ENCODE measurements at places on chromosomes 16 and 17. TPM values are rescaled to one million over a fixed set of nuclear protein-coding genes. Genes with fewer than 3 reads are reported as not detected.

- DNase-seq: no peak
Observed at GRCh38 chr17:12667299-12667958, 1.7 kb downstream of the MYOCD start.

GRCh38 chr16:85625053-85625452, 11.9 kb downstream of the GSE1 start:
- DNase-seq: no peak

DNA sequence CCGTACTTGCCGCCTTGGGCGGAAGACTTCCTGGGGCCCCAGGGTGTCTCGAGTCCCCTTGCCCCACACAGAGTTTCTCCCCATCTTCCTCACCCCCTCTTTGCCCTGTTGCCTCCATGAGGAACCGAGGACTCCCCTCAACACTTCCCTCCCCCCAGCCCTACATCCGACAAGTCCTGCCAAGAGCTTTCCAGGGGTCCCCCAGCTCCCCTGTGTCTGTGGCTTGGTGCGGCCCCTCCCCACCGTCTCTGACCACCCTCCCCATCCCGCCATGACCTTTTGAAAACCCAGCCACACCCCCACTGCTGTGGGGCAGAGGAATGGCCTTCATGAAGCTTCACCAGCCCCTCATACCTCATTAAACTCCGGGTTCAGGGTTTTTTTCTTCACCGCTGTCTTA, 11.4 kb downstream of the SCGB1C2 start:
- no peak for DNase-seq

CRYM gene
- total RNA-seq: 0.98 TPM

GRCh38 chr16:11009027-11009755, 64.8 kb downstream of the CLEC16A start:
- no peak for DNase-seq

- DNase-seq: no peak
Observed at GRCh38 chr17:30210366-30210765, 25.1 kb downstream of the SLC6A4 start.

Measured in breast epithelium (tissue), 4 donors.